ENCODE measurements at places on chromosomes 6 and 20. TPM values are rescaled to one million over a fixed set of nuclear protein-coding genes. Genes with fewer than 3 reads are reported as not detected.

DNA sequence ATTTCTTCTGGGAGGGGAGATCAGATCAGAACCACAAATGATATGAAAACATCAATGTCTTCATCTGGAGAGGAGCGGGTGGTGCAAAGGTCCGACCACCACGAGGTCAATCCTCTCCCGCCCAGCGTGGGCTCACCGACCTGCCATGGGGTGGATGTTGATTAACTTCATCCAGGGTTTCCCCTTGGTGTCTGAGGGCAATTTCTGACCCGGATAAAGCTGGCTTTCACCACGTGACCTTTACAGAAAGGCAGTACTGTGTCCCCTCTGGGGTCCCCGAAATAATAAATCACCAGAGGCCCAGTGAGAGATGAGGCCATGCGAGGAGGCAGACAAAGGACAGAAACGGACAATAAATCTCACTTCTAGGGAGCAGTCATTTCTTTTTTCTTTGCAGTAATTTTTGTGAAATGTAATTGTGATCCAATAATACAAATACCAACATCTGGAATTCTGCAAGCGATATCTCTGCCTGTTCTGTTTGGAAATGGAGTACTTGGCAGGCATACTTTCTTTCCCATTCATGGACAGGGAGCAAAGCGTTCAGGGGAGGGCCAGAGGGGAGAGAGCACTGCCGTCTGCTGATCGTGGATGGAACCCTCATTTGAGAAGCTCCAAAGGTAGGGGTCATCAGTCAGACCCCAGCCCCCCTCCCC is 55.1 kb upstream of the APCDD1L start:
- DNase-seq, result no peak

- no peak for DNase-seq
Observed at GRCh38 chr6:2968600-2969135, 2.7 kb downstream of the SERPINB6 start.

GRCh38 chr6:139540276-139540675 is 165.8 kb upstream of the CITED2 start:
- peak; percentile 35 for DNase-seq

DNA sequence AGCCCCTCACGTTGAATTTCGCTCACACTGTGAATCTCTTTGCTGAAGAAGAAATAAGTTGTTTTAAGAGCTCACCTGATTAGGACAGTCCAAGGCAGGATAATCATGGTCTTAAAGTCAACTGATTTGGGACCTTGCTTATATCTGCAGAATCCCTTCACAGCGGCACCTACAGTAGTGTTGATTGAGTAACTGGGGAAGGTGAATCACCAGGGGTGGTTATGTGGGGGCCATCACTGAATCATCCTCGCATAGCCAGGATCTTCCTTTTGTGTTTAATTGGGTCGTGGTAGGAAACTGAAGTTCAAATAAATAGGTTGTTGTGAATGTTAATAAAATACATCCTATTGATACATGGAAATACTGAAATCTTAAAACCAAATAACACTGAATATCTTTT is 20.2 kb upstream of the MICA start:
- DNase-seq, result no peak

DNA sequence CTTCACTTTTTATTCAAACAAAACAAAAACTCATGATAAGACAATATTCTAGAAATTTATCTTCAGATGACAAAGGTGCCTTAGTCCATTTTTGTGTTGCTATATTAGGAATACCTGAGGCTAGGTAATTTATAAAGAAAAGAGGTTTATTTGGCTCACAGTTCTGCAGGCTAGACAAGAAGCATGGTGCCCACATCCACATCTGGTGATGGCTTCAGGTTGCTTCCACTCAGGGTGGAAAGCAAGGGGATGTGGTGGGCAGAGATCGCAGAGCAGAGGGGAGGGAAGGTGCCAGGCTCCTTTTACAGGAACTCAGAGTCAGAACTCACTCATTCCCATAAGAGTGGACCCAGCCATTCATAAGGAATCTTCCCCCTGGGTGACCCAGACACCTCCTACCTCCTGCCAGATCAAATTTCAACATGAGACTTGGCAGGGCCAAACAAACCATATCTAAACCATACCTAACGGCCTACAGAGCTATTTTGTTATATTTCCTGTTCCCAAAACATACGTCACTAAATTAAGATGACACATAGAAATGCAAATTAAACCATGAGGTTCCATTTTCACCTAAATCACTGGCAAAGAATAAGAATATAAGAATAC is 26.4 kb downstream of the ABHD12 start:
- DNase-seq, result no peak

DNA sequence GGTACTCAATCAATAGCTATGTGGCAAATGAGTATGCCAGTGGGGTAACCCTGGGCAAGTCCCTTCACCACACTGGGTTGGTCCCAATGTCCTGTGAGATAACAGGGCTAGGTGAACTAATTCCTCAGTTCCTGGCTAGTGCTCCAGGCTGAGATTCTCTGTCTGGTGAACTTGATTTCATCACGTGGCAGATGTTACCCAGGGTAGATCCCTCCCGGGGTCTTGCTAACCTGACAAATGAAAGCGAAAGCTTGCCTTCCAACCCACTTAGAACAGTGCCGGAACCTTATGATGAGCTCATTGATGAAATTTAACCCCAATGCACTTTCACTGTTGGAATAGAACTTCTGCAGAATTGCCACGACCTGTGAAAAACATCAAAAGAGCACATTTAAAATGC is 6.6 kb upstream of the ANKRD60 start:
- DNase-seq, result no peak

- DNase-seq, result no peak
Observed at GRCh38 chr6:150366118-150366778, 2.6 kb upstream of the IYD start.

PARD6B gene
- total RNA-seq, result 1.2 TPM

DNA sequence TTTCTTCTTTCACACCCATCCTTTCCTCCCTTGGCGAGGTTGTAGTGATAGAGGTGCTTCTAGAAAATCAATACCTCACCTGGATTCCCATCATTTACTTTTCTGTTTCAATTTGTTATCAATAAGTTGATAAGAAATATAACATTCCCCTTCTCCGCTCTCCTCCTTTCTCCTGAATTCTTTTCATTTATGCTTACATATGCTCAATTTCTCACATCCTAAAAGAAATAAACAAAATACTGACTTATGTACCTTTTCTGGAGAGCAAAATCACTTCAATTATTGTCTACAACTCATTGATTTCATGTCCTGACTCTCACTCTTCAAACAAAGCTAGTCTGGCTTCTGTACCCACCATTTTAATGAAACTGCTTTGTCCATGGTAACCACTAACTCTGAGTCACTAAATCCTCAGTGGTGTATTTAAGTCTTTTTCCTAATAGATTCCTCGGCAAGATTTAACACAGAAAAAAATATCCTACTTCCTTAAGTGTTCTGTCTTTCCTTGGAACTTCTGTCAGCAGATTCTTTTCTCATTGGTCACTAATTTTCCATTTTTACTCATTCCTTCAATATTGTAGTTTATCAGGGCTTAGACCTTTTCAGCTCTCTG is 289.6 kb downstream of the RFPL4B start:
- no peak for DNase-seq

DNA sequence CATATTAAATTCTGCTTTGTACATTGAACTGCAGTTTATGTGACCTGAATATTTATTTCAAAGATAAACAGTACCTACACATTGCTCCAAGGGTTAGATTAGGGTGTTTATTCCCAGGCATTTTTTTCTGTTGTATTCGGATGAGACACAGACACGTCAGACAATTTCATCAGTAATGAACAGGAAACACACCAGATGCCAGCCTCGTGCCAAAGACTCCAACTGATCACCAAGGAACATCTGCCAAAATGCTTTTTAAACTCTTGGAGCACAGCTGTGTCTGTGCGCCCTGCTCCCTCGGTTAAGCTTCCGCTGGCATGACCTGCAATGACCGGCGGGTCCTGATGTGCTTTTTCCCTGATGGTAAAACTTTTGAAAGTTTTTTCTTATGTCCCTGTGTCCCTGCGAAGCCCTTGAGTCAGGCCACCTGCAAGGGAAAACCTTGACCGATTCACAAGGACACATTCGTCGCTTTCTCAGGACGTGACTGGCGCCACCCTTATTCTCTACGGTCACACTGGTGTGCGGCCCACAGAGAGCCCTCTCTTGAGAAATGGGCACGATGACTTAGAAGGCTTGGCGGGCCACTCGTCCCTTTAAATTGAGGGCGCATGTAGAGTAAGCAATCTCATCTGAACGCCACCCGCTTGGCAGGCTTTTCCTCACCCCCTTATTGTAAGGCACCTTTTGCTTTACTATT is 173.9 kb downstream of the QKI start:
- DNase-seq, result no peak

VGLL2 gene
- not detected for total RNA-seq

GRCh38 chr6:116564921-116565872 is 6.1 kb upstream of the RWDD1 start:
- no peak for DNase-seq

DNA sequence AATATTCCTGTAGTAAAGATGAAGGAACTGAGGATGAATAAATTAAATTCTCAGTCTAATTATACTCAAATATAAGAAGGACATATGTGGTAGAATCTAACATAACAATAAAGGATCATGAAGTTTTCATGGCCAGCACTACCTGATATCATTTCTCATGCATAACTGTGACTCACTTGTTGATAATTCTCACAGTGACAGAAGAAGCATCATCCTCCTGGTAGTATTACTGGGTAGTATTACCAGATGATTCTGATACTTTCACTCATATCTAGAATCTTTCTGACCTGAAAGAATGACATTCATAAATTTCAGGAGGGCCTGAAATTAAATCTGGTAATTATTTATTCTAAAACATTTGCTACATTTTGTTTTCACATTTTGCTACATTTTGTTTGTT is 1375.0 kb downstream of the EPHA7 start:
- no peak for DNase-seq

- DNase-seq, result peak; percentile 72
Observed at GRCh38 chr20:34709831-34710567, 5.9 kb downstream of the TP53INP2 start.
